ENCODE measurements at places on chromosomes 6 and 20. TPM values are rescaled to one million over a fixed set of nuclear protein-coding genes. Genes with fewer than 3 reads are reported as not detected.

SRXN1 gene
- total RNA-seq: 48.0 TPM

NECAB3 gene
- total RNA-seq: 18.2 TPM

SCRT2 gene
- total RNA-seq: not detected

RIPPLY2 gene
- not detected for total RNA-seq

GJA10 gene
- total RNA-seq: not detected

TUBB2B gene
- 152 TPM for total RNA-seq

RIMS4 gene
- total RNA-seq: under 0.01 TPM
